ENCODE measurements at places on chromosomes 6 and 20.
A peak's percentile ranks its signal among the peaks of the same experiment; 100 is the strongest.

GRCh38 chr6:25010902-25011625 lies 75.3 kb upstream of the RIPOR2 start:
- DNase-seq: no peak

GRCh38 chr6:53205778-53206177 lies 57.1 kb upstream of the GCM1 start:
- no peak for DNase-seq

- no peak for DNase-seq
Observed at GRCh38 chr6:15769511-15770018, 106.7 kb upstream of the DTNBP1 start.

DNA sequence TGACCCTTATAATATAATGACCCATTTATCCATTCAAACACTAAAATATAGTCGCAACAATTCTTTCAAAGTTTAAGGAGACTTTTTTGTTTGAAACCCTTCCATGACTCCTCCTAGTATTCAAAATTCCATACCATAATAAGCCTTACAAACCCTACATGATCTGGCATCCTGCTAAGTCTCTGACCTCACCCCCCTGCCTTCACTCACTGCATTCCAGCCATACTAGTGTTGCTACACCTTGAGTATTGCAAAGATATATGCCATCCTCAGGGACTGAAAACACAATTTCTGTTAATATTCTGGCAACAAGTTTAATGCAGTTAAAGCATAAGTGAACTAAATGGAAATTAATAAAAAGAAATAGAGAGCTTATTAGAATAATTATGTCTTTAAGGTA lies 168.4 kb downstream of the EYS start:
- DNase-seq: no peak

GRCh38 chr6:151263967-151264366 lies 24.2 kb downstream of the AKAP12 start:
- DNase-seq: no peak

DNA sequence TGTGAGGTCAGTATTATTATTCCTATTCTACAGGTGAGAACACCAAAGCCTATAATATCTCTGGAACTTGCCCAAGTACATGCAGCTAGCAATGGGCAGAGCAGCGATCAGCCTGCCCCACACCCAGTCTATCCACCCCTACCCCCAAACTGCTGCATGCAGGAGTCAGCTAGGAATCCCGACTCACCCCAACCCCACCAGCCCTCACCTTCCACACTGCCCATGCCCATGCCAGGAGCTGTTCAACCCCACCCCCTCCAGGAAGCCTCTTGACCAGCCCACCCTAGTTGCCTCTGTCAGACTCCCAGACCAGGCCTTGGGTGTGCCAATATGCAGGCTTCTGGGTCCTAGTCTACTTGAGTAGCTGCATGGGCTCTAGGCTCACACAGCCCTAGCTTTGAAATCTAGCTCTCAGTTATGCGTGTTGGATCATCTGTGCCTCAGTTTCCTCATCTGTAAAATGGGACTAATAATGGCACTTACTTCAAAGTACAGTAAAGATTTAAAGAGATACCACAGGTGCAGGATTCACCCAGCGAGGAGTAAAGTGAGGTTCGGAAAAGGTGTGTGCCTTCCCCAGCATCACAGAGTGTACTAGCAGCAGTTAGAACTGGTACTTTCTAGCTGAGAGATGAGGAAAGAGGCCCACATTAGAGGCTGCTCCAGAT lies 173.2 kb downstream of the VEGFA start:
- DNase-seq: no peak

- no peak for DNase-seq
Observed at GRCh38 chr6:134081506-134081905, 29.1 kb upstream of the SLC2A12 start.

DNA sequence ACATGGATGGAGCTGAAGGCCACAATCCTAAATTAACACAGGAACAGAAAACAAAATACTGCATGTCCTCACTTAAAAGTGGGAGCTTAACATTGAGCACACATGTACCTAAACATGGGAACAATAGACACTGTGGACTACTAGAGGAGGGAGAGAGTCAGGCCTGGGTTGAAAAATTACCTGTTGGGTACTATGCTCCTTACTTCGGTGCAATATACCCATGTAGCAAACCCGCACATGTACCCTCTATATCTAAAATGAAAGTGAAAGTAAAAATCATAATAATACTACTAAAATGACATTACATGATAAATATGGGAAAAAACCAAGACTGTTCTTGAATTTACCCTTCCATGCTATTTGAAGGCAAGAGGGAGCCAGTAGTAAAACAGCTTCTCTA lies 1273.8 kb upstream of the ADGRB3 start:
- DNase-seq: no peak

DNA sequence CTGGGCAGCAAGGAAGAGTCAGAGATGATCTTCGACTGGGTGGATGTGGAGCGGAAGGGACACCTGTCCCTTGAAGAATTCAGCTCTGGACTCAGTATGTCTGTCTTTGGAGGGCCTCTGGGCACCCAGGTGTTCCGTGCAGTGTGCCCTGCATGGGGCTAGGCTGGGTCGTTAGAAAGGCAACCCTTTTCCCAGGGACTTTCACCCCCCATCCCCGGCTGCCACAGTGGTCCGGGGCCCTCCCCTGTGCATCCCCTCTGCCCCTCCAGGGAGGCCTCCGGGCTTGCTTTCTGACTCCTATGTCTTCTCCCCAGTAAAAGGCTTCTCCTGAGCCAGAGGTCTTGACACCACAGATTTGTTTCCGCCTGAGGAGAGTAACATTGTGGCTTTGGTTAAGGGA lies 16.2 kb downstream of the RAB44 start:
- no peak for DNase-seq

DNA sequence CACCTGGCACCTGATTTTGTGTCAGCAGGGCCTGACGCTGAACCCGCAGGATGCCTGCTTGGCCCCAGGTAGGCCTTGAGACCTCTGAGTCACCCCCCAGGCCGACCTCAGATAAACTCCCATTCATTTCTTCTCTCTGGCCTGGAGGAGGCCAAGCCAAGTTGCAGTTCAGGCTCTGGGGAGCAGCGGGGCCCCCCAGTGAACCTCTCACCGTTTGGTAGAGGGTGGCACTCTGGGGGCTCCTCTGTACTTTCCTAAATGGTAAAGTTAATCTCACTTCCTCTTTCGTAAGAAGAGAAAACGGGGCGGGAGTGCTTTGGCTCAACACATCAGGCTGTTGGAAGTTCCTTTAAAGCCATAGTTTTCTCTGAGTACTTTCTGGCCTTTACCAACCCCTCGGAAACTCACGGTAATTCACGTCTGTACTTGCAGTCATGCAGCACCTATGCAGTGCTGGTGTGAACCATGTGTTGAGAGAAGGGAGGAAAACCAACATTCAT lies 2.8 kb downstream of the SIRPA start:
- DNase-seq: no peak

- peak; percentile 68 for DNase-seq
Observed at GRCh38 chr20:50588034-50588736, 78.0 kb downstream of the PTPN1 start.

DNA sequence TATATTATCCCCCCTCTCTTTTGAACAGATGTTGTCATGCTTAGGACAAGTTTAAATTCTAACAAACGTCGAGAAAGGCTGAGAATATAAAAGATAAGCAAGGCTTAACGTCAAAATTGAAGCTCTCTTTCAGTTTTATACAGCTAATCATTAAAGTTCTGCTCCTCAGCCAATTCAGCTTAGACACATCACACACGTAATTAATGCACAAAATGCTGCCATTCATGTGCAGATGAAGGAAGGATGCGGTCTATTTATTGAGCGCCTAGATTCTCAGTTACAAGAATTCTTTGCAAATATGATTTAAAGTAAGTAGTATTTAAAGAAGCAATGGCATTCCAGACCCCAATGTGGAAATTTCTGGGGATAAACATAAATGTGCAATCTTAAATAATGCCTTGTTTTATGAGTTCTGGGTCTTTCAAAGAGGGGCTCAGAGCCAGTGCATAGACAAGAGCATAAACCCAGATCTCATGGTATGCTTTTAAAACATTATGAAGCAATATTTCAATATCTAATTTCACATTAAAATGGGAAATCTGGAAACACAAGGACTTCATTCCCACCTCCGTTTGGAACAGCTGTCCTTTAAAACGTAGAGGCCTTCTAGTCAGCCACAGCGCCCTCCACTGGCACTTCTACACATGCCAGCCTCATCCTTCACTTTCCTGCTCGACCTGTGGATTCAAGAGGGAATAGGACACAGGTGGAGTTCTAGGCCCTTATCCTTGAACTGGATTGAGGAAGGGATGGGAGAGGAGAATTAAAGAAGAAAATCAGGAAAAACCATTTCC lies 85.8 kb downstream of the LYRM4 start:
- peak; percentile 34 for DNase-seq

DNA sequence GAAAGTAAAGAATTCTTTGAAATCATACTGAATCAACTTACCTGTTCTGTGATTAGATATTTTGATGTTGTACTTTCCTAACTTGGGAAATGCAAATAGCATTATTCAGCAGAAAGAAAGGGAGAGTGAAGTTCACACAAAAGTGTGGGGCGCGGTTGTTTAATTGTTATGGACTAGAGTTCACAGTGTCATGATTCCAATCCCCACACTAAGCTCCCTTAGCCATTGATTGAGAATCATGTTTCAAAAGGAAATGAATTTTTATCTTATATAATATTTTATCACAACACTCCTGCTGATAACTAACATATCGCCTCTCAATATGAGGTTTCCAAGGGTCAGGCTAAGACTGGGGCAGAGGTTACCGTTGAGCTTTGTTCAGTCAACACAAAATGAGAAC lies 3.0 kb upstream of the GSTA5 start:
- no peak for DNase-seq

- peak; percentile 79 for DNase-seq
Observed at GRCh38 chr6:41200296-41200900, 551 bp downstream of the TREML2 start.

DNA sequence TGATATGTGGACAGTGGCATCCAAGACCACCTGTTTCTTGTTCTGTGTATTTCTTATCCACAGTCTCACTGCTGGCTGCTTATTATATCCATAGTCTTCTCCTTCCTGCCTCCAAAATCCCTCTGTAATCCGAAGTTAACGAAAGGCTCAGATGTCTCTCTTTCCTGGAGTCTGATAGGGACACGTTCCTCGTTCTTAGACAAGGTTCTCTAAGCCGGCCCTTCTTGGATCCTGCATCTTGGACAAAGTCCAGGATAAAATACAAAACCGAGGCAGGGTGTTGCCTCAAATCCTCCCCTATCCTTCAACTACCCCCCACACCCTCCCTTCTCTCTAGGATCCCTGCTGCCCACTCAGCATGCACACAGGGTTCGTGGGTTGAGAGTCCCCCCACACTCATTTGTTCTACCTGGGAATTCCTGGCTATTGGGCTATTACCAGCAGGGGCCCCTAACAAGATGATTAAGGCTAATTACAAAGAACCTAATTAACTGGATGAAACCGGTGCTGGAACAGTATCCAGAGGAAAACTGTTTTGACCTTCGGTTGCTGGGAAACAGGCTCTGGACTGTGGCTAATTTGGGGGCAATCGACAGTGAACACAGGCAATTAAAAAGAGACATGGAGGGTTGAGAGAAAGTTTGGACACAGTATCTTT lies 32.7 kb upstream of the MRPS10 start:
- no peak for DNase-seq

- DNase-seq: peak; percentile 76
Observed at GRCh38 chr6:161370880-161371279, 97.0 kb upstream of the AGPAT4 start.

GRCh38 chr20:1945134-1945618 lies 48.7 kb downstream of the PDYN start:
- DNase-seq: peak; percentile 19

- no peak for DNase-seq
Observed at GRCh38 chr6:34981951-34982350, 92.9 kb downstream of the ANKS1A start.

GRCh38 chr6:106290954-106291353 lies 34.6 kb downstream of the ATG5 start:
- DNase-seq: no peak

DNA sequence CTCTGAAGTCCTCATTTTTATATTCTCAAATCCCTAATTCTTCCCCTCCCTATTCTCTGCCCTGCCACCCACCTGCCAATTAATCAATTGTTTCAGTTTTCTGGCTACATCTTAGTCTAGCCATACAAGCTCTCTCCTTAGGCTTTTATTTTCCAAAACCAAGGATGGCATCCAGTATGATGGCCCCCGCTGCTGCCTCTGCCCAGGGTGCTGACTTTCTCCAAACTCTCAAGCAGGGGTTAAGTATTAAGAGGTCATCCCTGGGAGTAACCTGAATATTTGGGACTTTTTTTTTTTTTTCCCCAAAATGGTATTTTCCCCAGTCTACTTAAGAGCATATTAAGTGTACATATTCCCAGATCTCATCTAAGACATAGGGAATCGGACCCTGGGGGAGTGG lies 183.8 kb downstream of the DHX35 start:
- no peak for DNase-seq

DNA sequence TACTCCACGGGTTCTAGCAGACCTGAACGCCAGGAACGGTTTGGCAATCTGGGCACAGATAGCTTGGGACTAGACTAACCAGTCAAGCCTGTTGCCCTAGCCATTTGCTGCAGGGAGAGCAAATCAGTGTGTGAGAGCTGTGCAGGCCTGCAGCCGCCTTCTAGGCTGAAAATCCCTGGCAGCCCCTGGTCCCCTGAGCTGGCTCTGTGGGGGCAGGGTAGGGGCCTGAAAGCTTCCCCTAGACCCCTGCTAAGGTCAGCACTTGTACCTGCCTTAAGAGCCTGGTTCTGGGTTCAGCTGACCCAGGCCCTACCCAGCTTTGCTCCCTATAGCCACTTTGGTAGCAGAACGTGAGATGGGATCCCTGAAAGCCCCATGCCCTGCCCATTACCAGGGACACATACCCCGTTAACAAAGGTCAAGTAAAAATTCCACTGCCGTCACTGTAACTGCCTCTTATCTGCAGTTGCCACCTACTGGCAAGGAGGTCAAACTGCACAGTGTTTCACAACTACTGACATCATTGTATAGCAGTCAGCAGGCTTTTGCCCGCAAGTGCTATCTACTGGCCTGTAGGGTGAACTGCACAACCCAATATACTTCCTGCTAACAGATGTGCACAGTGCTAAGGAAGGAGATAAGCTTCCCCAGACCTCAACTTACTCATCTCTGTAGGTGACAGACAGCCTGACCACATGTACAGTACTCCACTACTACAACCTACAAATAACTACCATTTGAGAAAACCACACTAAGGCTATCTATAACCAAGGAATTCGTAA lies 95.1 kb upstream of the OLIG3 start:
- peak; percentile 84 for DNase-seq

GRCh38 chr6:33589731-33590530 lies 9.9 kb upstream of the BAK1 start:
- peak; percentile 40 for DNase-seq

- no peak for DNase-seq
Observed at GRCh38 chr20:63173552-63174191, 42.3 kb downstream of the YTHDF1 start.

- DNase-seq: peak; percentile 90
Observed at GRCh38 chr20:4813863-4814695, 92.4 kb downstream of the PRND start.

DNA sequence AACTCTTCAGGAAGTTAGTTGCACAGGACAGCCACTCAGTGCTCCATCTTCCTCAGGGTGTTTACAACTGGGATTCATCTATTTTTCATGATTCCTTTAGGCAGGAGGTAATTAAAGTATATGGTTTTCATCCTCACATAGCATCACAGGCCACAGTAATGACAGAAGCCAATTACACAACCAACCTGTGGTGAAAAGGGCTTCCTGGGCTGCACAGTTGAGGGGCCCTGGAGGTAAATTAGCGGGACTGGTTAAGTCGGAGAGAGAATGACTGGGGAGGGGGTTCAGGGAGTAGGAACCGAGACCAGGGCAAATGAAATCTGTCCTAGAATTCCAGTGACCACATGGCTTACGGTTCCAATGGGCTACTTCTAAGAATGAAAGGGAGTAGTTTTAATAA lies 37.0 kb downstream of the BAK1 start:
- no peak for DNase-seq

GRCh38 chr6:4084444-4085331 lies 5.8 kb upstream of the FAM217A start:
- no peak for DNase-seq

Data from CD4-positive, alpha-beta T cell treated with Interleukin-10 for 1 hour (primary cell).